ENCODE measurements at places on chromosomes 2 and 18. TPM values are rescaled to one million over a fixed set of nuclear protein-coding genes. Genes with fewer than 3 reads are reported as not detected.
A peak's percentile ranks its signal among the peaks of the same experiment; 100 is the strongest.

DNA sequence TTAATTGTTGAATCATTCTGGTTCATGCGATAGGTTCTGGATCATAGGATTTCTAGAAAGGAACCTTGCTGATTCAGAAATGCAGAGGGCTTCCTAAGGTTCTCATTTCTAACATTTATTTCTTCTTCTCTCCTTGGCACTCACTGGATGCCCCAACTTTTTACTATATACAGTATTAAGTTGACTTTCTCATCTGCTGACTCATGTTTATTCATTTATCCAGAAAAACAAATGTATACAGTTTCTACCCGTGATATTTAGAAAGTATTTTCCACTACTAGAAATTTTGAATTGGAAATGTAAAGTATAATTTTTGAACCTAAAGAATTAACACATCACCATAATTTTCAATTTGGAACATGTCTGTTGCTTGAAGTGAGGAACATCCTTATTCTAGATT is 32.2 kb upstream of the OTX1 start:
- no peak overlapping the region for H3K27ac ChIP-seq
- no peaks in the 10 kb centered on the region for H3K4me1 ChIP-seq
- H3K4me3 ChIP-seq: no peak overlapping the region
- no peak for DNase-seq
- H3K27me3 ChIP-seq: no peaks in the 10 kb centered on the region

DNA sequence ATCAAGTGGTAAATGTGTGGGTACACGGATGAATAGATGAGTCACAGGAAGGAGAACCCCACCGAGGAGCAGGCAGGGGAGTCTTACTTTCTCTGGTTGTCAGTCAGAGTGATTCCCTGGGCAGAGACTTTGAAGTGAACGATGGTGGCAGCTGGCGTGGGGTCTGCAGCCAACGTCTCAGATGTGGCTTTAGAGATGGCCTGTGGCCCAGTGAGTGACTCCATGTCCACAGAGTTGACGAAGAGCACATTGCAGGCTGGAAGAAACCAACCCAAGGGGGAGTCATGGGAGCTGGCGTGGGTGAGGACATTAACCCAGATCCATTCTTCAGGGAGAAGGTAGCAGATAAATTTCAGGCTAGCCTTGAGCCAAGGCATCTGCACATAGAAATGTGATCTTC is 193.1 kb downstream of the TNS1 start:
- no peaks in the 10 kb centered on the region for H3K36me3 ChIP-seq
- no peaks in the 10 kb centered on the region for H3K4me1 ChIP-seq
- no peak for DNase-seq
- H3K27ac ChIP-seq: no peak overlapping the region

The HOXD12 gene
- not detected for total RNA-seq

The REG1B gene
- total RNA-seq: not detected

The FEZ2 gene
- total RNA-seq: 13.5 TPM

The ONECUT2 gene
- not detected for total RNA-seq

The SH3RF3 gene
- total RNA-seq: 0.47 TPM

The MOGAT1 gene
- total RNA-seq: not detected

DNA sequence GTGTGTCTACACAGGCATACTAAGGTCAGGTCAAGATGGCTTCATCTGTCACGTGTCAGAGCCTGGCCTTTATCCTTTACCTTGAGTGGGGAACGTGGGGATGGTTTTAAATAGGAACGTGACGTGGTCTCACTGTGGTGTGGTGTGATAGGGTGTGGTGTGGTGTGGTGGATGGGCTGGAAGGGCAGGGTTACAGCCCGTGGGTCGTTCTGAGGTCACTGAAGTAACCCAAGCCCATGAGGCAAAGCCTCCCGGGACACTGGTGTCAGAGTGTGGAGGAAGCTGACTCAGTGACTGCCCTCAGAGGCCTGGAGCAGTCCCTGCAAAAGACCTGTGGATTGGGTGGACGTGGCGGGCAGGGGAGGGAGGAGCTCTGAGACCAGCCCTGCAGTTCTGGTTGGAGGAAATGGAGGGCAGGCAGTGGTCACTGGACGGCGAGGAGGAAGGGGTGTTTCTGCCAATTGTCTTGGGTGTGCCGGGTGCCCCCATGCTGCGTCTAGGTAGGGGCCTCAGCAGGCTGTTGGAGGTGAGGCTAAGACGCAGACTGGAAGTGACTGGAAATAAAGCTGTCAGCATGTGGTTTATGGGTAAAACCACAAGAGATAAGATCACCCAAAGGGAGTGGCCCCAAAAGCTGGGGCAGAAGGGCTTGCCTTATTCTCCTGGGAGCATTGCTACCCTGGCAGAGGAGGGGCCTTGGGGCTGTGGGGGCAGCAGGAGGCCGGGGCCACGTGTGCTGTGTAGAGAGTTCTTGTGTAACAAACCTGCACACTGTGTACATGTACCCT is 84.8 kb downstream of the SH3RF3 start:
- DNase-seq: peak; percentile 94
- no peaks in the 10 kb centered on the region for H3K36me3 ChIP-seq
- H3K27ac ChIP-seq: peak overlapping the region; percentile 84
- H3K4me1 ChIP-seq: peaks cover 79% of the 10 kb centered on the region

The KLHL29 gene
- total RNA-seq: 3.7 TPM

DNA sequence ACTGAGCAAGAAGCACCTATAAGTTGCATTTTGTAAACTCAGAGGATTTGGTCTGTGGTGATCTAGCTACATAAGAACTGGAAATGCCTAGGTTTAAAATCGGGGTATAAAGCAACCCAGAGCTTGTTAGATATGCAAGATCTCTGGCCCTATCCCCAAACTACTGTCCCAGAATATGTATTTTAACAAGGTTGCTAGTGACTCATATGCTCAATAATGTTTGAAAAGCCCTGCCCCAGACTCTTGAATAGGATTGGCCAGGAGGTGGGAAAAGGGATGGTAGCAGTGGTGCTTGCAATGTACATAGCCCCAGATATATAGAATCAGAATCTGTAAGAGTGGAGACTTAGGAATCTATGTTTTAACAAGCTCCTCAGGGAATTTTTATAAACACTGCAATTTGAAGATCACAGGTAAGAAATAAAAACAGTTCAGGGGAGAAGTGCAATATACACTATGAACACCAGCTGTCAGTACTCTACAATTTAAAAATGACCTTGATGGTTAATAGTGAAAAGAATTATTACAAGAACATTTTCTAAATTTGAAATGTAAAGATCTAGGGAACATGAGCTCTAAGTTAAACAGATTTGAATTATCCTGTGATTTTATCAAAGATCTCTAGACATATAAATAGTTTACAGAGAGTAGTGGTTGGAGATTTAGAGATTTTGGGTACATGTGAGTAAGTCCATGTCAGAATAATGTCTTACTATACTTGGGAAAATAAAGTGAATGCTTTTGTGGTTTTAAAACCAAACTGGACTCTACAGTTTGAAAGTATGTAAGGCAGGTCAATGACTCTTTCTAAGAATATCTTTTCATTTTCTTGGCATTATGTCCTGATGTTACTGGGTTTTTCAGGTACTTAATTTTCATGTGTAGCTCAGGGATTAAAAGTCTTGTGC is 7.7 kb upstream of the MMADHC start:
- no peak for DNase-seq
- H3K27ac ChIP-seq: no peak overlapping the region
- H3K4me1 ChIP-seq: peaks cover 11% of the 10 kb centered on the region
- H3K36me3 ChIP-seq: no peaks in the 10 kb centered on the region
- peaks cover 32% of the 10 kb centered on the region for H3K27me3 ChIP-seq

DNA sequence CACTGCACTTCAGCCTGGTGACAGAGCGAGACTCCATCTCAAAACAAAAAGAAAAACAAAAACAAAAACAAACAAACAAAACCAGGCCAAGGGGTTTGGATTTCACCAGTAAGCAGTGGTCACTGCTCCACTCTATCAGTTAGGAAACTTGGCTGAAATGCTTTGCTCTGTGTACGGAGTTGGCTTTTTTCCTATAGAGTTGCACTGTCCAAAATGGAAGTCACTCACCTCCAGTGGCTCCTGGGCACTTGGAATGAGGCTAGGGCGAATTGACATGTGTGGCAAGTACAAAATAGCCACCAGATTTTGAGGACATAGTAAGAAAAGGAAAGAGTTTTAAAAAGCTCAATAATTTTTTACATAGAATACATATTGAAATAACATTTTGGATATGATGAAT is 228.7 kb downstream of the LOXHD1 start:
- no peak overlapping the region for H3K27ac ChIP-seq
- DNase-seq: no peak
- peaks cover 1% of the 10 kb centered on the region for H3K4me1 ChIP-seq
- H3K27me3 ChIP-seq: peaks cover 17% of the 10 kb centered on the region

Measured in activated CD4-positive, alpha-beta T cell treated with anti-CD3 and anti-CD28 coated beads, Interleukin-2, amount 10 ng/mL, durations not matched to agents 24 days and 14 days (primary cell).